H7 (cell line): ENCODE measurements at places on chromosomes 5 and 9.

DNA sequence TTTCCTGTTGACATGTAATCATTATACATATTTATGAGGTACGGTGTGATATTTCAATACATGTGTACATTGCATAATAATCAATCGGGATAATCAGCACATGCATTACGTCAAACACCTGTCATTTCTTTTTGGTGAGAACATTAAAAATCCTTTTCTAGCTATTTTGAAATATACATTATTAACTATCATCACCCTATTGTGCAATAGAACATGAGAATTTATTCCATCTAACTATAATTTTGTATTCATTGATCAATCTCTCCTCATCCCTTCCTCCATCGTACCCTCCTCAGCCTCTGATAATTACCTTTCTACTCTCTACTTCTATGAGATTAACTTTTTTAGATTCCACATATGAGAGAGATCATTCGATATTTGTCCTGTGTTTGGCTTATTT, 170.9 kb upstream of the GHR start:
- DNase-seq = no peak

DNA sequence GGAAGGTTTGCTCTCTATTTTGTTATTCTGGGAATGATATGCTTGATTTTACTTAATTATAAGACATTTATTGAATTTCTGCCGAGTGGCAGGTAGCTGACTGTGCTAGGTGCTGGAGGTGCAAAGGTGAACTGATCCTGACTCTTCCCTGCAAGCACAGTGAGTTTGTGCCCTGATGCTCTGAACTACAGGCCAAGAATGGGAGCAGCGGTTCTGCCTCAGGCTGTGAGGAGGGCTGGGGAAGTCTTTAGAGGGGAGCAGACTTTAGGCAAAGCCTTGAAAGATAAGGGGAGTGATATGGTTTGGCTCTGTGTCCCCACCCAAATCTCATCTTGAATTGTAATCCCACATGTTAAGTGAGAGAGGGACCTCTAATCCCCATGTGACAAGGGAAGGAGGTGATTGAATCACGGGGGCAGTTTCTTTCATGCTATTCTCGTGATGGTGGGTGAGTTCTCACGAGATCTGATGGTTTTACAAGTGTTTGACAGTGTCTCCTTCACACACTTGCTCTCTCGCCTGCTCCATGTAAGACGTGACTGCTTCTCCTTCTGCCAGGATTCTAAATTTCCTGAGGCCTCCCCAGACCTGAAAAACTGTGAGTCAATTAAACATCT, 73.1 kb downstream of the NDFIP1 start:
- no peak for DNase-seq

DNA sequence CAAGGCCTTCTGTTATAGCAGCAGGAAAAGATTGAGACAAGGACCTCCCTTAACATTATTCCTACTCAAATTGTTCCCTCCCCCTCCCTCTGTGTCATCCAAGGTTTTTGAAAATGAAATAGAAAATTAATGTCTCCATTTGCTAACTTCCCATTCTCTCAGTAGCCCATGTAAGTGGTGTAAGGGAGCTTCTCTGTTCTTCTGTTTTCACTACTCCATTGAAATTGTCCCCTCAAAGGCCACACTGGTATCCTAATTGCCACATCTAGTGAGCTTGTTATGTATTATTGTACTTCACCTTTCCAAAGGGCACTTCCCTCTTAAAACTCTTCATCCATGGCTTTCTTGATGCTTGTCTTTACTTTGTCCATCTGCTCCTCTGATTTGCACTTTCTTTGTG, 131.2 kb upstream of the PIK3R1 start:
- no peak for DNase-seq

- DNase-seq = no peak
Observed at GRCh38 chr5:54994628-54995027, 9.2 kb upstream of the ESM1 start.

- DNase-seq = no peak
Observed at GRCh38 chr9:91417602-91418214, 5.9 kb downstream of the NFIL3 start.
